K562 (cell line): ENCODE measurements at places on chromosomes 3 and 15.

GRCh38 chr3:113254171-113254947 is 43.0 kb downstream of the BOC start:
- DNase-seq = no peak

GRCh38 chr3:33914212-33914611 is 115.8 kb downstream of the PDCD6IP start:
- no peak for DNase-seq

DNA sequence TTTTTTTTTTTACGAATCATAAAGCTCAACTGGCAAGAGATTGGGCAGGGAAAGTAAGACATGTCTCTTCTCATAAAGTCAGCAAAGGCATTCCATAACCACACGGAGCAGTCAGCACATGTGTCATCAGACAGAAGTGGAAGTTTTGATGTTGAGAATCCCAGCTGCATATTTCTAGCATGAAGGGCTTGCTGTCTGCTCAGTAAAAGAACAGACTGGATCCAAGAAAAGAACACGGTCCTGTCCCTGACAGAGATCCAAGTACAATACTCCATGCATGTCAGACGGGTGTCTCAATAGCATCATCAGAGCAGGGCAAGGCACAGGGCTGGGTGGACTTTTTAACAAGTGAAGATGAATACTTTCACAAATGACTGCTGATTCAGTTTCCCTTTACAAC is 38.2 kb downstream of the ABI3BP start:
- DNase-seq = no peak

GRCh38 chr3:22779737-22780136 is 423.4 kb upstream of the UBE2E2 start:
- DNase-seq = no peak

DNA sequence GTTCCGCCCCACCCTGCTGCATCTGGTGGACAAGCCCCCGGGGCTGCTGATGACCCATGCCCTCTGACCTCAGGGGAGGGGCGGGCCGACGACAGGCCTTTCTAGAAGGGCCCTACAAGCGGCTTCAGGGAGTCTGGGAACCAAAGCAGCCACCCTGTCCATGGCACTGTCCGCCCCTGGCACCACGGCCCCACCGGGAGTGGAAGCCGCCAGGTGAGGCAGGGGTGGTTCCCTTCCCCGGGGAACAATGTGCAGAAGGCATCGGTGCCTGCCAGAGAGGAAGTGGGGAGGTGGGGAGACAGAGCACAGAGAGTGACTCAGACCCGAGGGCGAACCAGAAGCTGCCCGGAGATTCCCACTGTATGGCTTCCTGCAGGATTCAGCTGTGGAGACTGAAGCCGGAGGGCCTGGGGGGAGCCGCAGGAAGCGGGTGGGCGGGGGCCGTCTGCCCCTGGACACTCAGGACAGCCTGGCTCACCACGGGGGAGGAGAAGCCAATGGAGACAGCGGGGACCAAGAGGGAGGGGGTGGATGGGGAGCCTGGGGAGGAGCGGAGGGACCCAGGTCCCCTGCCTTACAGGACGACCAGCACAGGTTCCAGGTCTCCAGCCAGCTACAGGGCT is 134.0 kb downstream of the TPRA1 start:
- DNase-seq = no peak

GRCh38 chr3:100100425-100100824 is 13.9 kb downstream of the FILIP1L start:
- DNase-seq = no peak

- DNase-seq = no peak
These were observed 887.4 kb downstream of the FHIT start for GRCh38 chr3:60363817-60364216.

DNA sequence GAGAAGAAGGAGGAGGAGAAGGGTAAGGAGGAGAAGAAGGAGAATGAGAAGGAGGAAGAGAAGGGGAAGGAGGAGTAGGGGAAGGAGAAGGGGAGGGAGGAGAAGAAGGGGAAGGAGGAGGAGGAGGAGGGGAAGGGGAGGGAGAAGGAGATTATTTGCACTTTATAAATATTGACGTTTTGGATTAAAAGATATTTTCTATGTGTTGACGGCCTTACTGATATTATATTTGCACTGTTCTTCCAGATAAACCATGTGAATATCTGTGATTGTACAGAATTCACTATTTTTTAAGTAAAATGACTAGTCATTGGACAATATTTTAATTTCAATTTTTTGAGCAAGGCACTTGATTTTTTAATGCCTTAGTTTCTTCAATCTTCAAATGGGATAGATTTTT is 310.5 kb upstream of the DNAJC19 start:
- no peak for DNase-seq

DNA sequence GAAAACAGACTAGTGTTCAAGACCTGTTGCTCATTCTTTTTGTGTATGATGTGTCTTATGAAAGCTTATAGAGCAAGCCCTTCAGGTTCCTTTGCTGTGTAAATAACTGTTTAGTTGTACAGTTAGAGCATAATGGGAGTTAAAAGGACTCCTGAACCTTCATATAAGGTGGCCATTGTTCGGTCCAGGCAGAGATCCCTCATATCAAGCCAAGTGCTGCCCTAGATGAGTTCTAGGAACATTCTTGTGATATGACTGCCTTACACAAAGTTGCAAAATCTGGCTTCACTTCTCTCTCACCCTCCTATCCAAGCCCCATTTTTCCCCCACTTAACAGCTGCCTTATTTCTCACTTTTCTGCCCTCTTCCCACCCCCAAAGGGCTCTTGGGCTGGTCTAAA is 26.9 kb downstream of the GYG1 start:
- DNase-seq = no peak

DNA sequence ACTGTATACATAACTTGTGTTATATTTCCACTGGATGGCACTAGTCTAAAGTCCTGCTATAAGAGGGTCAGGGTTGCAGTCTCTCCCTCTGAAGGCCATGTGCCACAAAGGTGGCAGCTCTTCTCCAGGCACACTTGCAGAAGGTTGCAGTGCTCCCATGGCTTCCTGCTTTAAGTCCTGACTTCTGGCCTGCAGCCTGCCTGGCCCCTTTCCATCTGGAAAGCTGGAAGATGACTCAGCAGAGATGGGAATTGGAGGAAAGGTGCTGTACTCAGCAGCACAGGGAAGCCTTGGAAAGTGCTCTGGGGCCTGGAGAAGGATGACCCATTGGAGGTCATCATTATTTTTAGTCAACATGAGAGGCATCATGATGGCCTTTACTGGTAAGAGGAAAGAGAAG is 40.9 kb upstream of the MRPL3 start:
- DNase-seq = no peak

- DNase-seq = peak; percentile 17
These were observed 39.0 kb downstream of the GPR160 start for GRCh38 chr3:170076715-170077238.

- DNase-seq = no peak
These were observed 220.5 kb upstream of the LRRN1 start for GRCh38 chr3:3578718-3579117.

DNA sequence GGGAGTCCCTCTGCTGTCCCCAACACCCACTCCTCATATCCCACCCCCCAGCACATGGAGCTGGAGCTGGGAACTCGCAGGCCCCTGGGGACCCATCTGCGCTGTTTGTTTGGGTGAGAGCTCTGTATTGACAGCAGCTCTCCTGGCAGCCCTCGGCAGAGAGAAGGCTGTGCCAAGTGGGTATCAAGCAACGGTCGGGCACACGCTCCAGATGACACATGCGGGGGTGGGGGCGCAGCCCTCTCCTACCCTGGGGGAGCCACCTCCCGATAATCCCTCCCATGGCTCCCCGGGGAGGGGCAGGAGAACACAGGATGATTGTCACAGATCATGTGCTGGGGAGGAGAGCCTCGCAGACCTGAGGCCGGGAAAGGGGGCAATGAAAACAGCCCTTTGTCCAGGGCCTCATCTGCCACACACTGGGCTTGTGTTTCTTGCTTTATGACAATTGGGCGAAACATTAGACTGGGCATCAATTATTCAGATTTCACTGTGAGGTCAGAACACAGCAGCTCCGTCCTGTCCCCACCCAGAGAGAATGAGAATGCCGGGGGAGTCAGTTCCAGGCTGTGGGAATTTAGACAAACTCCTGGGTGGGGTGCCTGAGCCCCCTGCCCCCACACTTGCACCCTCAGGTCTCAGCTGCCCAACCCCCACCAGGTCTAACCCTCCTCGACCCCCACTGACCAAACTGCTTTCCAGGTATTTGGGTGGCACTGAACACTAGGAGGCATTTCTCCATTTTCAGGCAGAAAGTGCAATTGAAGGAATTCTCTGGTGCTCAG is 46.4 kb upstream of the KLF13 start:
- DNase-seq = no peak

- no peak for DNase-seq
These were observed 124.5 kb downstream of the THSD4 start for GRCh38 chr15:71239592-71240364.

DNA sequence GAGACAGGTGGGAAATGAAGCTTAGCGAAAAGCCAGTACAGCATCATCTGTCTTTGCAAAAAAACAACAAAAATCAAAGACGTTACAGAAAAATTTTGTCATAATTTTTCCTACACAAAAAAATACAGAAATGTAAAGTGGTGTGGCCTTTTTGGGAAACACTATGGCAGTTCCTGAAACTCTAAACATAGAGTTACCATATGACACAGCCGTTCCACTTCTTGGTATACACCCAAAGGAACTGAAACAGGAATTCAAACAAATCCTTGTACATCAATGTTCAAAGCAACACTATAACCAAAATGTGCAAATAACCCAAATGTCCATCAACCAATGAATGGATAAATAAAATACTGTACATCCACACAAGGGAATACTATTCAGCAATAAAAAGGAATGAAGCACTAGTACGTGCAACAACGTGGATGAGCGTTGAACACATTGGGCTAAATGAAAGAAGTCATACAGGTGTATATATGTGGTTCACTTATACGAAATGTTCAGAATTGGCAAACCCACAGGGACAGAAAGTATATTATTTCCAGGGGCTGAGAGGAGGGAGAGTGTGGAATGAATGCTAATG is 46.8 kb downstream of the GLB1 start:
- no peak for DNase-seq

DNA sequence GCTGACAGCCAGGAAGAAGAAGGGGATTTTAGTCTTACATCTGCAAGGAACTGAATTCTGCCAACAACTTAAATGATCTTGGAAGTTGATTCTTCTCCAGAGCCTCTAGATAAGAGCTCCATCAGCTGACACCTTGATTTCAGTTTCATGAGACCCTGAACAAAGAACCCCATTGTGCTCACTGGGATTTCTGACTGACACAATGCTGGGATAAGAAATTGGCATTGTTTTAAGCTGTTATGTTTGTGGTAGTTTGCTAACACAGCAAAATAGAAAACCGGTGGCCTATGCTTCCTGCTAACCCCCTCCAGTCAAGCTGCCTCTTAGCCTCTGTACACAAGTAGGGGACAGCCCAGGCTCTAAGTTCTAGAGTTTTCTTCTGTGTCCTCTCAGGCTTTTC is 36.2 kb downstream of the MASP1 start:
- no peak for DNase-seq

- DNase-seq = peak; percentile 92
These were observed 621 bp downstream of the ANXA2 start for GRCh38 chr15:60396958-60397771.

DNA sequence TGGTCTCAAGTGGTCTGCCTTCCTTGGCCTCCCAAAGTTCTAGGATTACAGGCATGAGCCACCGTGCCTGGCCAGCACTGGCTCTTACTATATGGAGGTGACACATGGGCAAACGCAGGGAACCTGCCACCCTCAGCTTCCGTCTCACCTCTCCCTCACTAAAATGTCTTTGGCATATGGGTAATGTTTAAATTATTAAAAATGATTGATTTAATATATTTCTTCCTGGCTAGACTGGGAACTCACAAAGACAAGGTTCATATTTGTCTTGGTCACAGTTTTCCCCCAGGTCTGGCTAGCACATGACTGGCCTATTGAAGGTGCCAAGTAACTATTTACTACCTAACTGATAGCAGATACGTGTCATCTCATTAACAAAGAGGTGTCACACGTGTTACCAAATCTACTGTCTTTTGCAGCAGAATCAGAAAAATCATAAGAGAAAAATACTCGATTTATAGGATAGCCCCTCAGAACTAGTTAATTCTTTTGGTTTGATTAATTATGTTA is 48.2 kb downstream of the SYNM start:
- DNase-seq = no peak

DNA sequence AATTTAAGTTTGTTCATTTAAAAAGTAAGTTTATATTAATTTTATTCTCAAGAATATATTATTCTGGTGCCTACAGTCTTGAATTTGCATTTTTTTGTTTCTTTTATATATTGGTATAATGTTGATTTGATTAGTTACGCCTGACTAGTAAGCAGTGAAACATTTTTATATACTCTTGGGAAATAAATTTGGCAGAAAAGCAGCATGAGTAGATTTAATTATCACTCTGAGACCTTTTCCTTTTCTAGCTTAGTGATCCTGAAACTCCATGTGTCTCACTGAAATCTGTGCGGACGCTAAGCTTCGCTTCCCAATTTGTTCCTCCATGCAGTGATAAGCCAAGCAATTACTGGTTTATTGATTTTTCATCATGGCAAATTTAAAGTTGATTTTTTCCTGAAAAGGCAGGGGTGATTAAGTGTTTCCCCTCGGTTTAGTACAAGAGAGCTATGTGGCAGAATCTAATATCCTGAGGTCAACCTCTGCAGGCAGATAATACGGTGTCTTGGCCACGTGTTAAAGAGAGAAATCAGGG is 87.2 kb upstream of the MLF1 start:
- DNase-seq = no peak

- DNase-seq = no peak
These were observed 874 bp downstream of the INO80 start for GRCh38 chr15:41115161-41115651.

DNA sequence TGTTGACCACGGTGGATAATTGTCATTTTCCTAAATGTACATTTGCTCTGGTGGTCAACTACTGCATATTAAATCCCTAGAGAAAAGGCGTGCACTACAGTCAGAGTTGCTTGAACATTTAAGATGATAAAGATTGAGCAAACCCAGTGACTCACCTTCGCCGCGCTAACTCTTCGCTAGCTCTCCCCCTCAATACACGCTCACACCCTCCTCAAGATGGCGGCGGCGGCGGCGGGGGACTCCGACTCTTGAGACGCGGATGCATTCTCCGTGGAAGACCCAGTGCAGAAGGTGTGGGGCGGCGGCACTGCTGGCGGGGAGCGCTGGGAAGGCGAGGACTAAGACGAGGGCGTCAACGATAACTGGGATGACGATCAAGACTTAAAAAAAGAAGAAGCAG is 79.8 kb upstream of the PFN2 start:
- DNase-seq = peak; percentile 60

GRCh38 chr3:129576514-129577352 is 29.7 kb downstream of the PLXND1 start:
- DNase-seq = no peak

GRCh38 chr3:178714925-178715832 is 178.9 kb downstream of the KCNMB2 start:
- no peak for DNase-seq

GRCh38 chr3:187777331-187777941 is 32.2 kb upstream of the BCL6 start:
- DNase-seq = no peak

- no peak for DNase-seq
These were observed 6.5 kb downstream of the A4GNT start for GRCh38 chr3:138125548-138126221.

GRCh38 chr3:126338790-126339288 is 18.4 kb downstream of the KLF15 start:
- no peak for DNase-seq
